ENCODE measurements at places on chromosomes 16 and 17. TPM values are rescaled to one million over a fixed set of nuclear protein-coding genes. Genes with fewer than 3 reads are reported as not detected.

DNA sequence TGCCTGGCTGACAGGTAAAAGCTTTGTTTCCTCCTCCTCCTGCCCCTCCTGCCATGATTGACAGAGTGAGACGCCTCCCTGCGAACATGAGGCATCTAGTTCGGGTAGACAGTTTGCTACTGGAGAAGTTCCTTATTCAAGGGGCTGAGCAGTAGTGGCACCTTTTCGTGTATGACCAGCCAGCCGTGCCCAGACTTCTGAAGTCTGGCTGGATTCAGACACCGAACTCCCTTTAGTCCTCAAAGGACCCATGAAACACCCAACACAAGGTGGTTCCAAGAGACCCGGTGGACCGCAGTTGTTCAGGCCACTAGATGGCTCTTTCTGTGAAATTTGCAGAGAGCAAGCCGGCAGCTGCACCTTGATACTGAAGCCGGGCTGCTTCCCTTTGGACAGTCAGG lies 192.8 kb downstream of the XYLT1 start:
- no peak overlapping the region for H3K27ac ChIP-seq
- H3K4me3 ChIP-seq = no peak overlapping the region
- DNase-seq = no peak
- H3K27me3 ChIP-seq = no peaks in the 10 kb centered on the region
- no peaks in the 10 kb centered on the region for H3K36me3 ChIP-seq

GRCh38 chr16:71853413-71853812 lies 7.6 kb downstream of the ATXN1L start:
- H3K4me3 ChIP-seq = no peak overlapping the region
- H3K4me1 ChIP-seq = peaks cover 30% of the 10 kb centered on the region
- H3K36me3 ChIP-seq = peaks cover 15% of the 10 kb centered on the region
- no peak for DNase-seq

Gene LPO
- total RNA-seq = not detected

DNA sequence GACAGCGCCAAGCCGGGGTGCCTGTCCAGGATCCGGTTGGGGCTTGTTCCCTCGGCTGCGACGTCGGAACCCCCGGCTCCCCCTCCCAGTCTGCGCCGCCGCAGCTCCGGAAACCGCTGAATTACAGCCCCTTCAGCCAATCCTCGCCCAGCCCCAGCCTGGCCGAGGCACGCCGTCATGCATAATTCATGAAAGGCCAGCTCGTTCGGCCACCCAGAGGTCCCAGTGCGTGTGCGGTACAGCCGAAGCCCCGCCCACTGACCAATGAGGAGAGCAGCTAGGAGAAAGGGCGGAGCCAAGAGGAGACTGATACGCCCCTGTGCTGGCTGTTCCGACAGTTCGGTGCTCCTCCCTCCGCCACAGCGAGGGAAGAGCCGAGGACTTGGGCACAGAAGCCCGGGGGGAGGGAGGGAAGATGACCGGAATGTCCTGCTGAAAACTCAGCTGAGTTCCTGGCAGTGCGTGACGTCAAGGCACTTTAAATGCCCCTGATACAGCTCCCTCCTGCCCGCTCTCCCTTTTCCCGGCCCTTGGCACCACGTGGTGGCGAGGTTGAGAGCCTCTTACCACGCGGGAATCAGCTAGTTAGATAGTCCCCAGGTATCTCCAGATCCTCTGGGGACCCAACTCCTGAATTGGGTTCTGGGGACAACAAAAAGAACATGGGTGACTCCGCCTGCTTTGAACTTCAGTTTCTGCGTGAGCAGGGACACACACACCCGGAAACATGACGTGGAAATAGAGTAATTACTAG lies at the start of gene STAT3:
TSS of gene STAT3 (minus strand) at position 62 of the 754 bp plus-strand sequence. CDS start 39,926 bp downstream, outside the sequence.
- DNase-seq = peak; percentile 100
- H3K27me3 ChIP-seq = no peaks in the 10 kb centered on the region
- H3K27ac ChIP-seq = peak within 1 kb of the TSS; percentile 100

DNA sequence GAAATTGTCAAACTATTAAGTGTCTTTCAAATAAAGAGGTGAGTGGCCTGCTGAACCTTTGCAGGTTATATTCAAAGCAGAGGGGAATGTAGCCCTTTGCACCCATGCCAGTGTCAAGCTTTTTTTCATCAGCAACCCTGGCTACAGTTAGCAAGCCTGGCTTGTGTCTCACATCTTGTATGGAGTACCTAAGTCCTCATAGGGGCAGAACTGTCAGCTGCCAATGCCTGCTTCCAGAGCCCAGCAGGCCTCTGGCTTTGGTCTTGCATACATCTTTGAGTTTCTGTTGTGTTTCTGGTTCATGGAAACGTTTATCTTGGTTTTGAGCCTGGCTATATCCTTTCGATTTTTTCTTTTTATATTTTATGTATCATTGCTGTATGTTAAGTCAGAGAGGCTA lies 26.8 kb downstream of the REXO5 start:
- no peak overlapping the region for H3K4me3 ChIP-seq
- H3K36me3 ChIP-seq = peaks cover 41% of the 10 kb centered on the region
- DNase-seq = no peak
- no peaks in the 10 kb centered on the region for H3K27me3 ChIP-seq

GRCh38 chr17:8420041-8420934 lies 15.4 kb upstream of the NDEL1 start:
- no peaks in the 10 kb centered on the region for H3K36me3 ChIP-seq
- peaks cover 34% of the 10 kb centered on the region for H3K27me3 ChIP-seq
- H3K27ac ChIP-seq = no peak overlapping the region
- no peaks in the 10 kb centered on the region for H3K4me1 ChIP-seq
- no peak for DNase-seq

Measured in activated naive CD8-positive, alpha-beta T cell treated with anti-CD3 and anti-CD28 coated beads for 36 hours (primary cell).